ENCODE measurements at places on chromosomes 7 and 10. TPM values are rescaled to one million over a fixed set of nuclear protein-coding genes. Genes with fewer than 3 reads are reported as not detected.
A peak's percentile ranks its signal among the peaks of the same experiment; 100 is the strongest.

DNA sequence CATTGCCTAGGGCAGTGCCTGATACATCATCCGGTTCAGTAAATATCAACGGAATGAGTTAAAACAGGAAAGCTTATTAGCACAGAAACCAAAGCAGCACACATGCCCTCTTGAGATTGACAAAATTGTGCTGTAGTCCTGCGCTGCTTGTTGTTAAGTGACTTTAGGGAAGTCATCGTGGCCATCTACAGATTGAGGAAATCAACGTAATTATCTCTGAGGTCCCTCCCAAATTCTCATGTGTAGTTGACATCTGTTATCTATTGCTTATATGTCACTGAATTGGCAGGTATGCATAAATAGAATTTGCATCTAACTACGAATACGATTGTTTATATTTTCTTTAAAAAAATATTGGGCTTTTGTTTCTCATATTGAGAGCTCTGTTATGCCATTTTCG, 3.5 kb upstream of the GNB2 start:
- no peak for DNase-seq

DNA sequence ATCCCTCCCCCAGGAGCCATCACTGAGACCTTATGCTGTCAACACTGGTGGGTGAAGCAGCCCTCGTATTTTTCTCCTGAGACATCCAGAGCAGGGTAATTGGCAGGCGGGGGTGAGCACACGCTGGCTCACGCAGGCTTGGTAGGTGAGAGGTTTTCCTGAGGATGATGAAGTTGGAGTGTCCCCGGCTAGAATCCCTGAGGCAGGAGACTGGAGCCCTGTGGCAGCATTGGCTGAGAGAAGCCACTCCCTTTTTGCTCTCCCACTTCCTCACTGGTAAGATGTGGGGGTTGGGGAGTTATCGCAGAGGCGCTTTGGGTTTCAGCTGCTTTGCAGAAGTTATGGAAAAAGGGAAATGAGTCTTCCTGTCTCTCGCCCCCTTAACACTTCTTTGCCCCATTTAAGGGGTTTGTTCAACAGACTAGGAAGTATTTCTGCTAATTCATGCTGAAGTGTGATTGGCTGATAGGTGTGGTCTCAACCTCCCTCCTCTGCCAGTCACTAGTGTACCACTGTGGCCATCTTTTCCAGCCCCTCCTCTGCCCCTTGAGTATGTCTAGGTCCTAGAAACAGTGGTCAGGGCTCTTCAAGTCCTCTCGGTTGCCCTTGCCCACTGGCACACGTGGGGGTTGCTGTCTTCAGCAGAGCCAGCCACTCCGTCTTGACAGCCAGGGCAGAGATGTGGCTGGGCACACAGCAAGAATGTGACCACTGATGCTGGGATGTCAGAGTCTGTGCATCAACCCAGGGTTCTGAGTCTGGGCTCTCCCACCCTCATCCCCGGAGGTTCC, 5.7 kb downstream of the ARPC1B start:
- no peak for DNase-seq

WBP1L gene
- total RNA-seq = 26.2 TPM

DNA sequence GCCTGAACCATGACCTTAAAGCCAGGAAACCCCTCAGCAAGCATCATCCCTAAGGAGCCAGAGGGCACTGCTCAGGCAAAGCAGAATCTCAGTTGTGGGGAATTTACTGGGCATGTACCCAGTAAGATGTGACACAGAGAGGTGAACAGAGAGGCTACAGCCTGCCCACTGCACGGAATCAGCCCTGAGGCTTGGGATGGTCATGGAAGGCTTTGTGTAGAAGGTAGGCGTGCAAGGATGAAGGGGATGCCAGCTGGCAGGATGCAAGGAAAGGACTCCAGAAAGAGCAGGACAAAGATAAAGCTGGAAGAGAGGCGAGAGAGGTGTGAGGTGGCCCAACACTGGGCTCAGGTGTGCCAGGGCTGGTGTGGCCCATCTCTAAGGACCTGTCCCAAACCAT, 2.4 kb upstream of the AIFM2 start:
- DNase-seq = no peak

MMD2 gene
- not detected for total RNA-seq

IRF5 gene
- 0.28 TPM for total RNA-seq

MSANTD7 gene
- total RNA-seq = 15.2 TPM

GRCh38 chr7:149547126-149547525, 49.5 kb upstream of the ZNF746 start:
- DNase-seq = no peak

DNA sequence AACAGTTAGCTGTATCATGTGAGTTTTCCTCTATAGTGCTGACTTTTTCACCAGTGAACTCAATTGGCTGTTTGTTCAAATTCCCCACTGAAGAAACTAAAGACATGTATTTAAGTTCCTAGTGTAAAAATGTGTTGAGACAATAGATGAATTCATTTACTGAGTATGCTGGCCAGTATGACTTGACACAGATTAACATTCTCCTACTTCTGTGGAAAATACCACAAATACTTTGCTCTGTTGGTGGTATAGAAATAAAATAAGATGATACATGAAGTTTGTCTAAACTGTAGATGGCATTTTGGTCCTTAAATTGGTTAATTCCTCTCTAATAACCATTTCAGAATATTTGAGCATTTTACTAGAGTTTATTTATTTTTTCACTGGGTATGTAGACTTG, 227.7 kb upstream of the TEX47 start:
- no peak for DNase-seq

ABCC2 gene
- 0.42 TPM for total RNA-seq

GRCh38 chr7:116574025-116574822, 49.4 kb downstream of the CAV1 start:
- no peak for DNase-seq

DGKI gene
- 0.71 TPM for total RNA-seq

CALML3 gene
- total RNA-seq = not detected

DNA sequence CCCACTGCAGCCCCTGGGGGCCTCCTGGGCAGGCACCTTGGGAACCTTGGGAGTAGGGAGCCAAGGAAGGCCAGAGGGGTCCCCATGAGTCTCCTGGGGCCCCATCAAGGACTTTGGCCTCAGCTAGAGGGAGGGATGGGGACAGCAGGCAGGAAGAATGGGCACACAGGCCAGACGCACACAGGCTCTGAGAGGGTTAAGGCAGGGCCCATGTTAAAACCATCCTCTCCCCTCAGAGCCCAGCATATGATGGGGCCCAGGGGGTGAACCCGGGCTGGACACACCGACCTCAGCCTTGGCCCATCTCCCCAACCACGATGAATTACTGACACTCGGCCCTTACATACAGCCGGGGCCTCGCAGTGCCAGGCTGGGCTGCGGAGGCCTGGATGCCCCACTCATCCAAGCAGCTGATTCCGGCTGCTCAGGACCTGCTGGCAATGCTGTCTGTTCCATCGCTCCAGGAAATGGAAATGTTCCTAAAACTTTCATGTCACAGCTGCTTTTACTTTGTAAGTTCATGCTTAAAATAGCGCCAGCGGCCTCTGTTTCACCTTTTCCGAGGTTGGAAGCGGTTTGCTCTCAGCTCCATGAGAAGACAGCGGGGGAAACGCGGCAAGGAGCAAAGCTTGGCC, 17.3 kb upstream of the INPP5A start:
- DNase-seq = no peak

DNA sequence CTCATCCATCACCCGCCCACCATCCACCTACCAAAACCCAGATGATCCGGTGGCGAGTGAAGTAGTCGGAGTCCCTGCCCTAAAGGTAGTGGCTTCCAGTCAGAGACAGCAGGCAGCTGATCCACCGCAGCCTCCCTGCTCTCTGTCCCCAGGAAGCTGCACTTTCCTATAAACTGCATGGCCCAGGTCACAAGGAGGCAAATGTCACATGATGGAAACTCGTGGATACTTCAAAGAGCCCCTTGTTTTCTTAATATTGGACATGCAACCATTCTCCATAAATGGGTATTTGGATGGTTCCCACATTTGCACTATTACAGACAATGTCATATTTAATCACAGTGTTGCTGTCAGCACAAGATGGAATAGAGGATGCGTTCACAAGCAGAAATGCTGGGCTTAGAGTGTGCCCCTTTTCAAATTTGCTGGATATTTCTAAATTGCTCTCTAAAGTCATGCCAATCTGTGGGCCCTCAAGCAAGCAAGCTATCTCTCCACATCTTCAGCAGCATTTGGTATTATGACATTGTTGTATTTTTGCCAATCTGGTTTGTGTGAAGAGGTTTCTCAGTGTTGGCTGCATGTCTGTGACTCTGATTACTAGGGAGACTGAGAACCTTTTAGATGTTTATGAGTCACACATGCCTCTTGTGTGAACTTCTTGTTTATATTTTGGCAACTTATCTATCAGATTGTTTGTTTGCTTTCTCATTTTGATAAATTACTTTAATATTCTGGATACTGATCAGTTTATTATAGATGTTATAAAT, 822.0 kb downstream of the TNS3 start:
- DNase-seq = no peak

- no peak for DNase-seq
Measured at GRCh38 chr10:69014171-69014570, 25.6 kb downstream of the KIFBP start.

- DNase-seq = no peak
Measured at GRCh38 chr10:34155812-34156211, 659.3 kb downstream of the PARD3 start.

DNA sequence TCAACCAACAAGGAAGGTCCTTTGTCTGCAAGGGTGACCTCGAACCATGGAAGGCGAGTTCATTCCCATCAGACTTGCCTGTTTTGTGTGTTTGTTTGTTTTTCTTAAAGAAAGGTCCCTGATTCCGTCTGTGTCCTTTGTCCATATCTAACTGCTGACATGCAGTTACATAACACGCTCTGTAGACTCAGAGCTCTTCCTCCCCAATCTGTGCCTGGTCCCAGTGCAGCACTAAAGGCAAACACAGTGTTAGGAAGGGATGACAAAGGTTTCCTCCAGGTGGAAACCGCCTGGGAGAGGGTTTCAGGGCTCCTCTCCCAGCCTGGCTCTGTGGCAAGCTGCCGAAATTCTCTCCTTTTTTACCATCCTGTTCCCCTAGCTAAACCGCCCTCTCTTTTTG, 13.4 kb downstream of the JCAD start:
- no peak for DNase-seq

LRRD1 gene
- total RNA-seq = not detected

PAX2 gene
- total RNA-seq = not detected

NSUN5 gene
- total RNA-seq = 55.8 TPM

DNA sequence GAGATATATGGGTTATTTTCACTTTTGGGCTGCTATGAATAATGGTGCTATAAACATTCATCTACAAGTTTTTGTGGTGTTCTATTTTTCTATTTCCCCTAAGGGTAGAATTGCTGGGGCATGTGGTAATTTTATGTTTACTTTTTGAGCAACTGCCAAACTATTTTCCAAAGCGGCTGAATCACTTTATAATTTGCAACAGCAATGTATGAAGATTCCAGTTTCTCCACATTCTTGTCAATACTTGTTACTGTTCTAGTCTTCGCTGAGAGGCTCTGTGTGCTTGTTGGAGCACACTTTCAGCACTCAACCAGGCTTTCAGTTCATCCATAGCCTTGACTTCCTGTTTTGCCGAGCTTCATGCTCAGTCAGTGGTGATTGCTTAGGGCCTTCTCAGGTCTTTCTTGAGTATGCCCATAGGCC, 39.0 kb downstream of the ADK start:
- no peak for DNase-seq

WEE2 gene
- not detected for total RNA-seq

DNA sequence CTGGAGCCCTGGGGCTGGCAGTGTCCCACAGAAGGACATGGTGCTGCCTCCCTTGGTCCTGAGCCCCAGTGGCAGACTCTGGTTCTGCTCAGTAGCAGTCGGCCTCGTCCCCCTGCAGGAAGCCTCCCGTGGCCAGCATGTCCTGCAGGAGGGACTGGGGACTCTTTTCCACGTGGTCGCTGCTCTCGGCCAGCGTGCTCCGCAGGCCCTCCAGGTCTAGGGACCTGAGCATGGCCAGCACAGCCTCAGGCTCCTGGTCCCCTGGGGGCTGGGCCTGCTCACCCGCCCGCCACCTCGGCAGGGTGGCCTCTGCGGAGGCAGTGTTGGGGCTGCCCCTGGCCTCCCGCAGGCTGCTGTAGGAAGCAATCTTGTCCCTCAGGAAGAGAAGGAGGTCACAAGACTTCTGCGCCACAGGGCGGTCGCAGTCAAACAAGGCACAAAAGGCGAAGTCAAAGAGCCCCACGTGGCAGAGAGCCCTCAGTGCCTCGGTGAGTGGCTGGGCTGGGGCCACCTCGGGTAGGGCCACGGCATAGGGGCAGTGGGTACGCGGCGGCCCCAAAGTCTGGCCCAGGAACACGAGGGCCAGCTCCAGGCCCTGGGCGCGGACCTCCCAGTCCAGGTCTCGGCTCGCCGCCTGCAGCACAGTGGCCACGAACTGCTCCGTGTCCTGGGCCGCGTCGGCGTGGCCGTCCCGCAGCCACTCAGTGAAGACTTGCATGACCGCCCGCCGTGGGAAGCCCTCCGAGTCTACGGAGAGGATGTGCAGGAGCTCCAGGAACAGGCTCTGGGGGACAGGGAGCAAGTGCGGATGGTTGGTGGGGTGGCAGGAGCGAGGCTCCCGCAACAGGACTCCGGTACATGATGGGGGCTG, 17.1 kb downstream of the BRAT1 start:
- DNase-seq = no peak

AOAH gene
- 0.55 TPM for total RNA-seq

- DNase-seq = peak; percentile 33
Measured at GRCh38 chr7:26624839-26625238, 239.6 kb downstream of the SKAP2 start.

GRCh38 chr7:18754766-18755165, 259.2 kb downstream of the HDAC9 start:
- DNase-seq = no peak

SVOPL gene
- total RNA-seq = 1.1 TPM

- no peak for DNase-seq
Measured at GRCh38 chr7:128963327-128963757, 25.6 kb downstream of the IRF5 start.

DNA sequence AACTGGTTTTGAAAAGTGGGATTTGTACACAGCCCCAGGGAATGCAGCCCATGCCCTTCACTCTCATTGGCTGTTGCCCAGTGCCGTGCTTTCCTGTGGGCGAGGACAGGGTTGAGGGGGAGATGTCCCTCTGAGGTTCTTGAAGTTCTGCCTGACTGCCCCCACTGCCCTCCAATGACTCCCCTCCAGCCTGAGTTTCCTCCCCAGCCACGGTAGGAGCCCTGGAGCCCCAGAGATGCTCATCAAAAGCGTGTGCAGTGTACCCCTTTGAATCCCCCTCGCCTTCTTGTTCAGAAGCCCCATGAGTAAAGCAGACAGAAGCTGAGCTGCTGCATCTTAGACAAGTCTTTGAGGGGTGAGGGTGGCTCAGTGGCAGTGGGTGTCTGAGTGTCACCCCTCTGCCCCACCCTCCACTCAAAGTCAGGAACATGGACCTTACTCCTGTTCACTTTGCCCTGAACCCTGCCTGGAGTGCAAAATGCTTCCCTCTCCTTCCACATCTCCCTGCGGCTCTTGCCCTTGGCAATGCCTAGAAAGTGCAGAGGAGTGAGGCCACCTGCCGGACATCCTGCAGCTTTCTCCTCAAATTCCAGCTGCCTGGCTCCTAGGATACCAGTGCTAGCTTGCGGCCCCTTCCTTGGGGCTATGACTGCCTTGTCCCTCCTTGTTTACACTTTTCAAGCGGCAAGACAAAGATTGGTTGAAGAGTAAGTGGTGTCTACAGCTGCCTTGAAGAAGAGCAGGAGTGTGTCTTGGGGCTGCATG, 19.9 kb downstream of the FAM241B start:
- no peak for DNase-seq

Measured in H1 (cell line).